ENCODE measurements at places on chromosomes 2 and 18.
A peak's percentile ranks its signal among the peaks of the same experiment; 100 is the strongest.

- DNase-seq, result no peak
Observed at GRCh38 chr2:216375286-216375685, 3.0 kb upstream of the MARCHF4 start.

- DNase-seq, result no peak
Observed at GRCh38 chr2:6793371-6793770, 72.3 kb downstream of the CMPK2 start.

DNA sequence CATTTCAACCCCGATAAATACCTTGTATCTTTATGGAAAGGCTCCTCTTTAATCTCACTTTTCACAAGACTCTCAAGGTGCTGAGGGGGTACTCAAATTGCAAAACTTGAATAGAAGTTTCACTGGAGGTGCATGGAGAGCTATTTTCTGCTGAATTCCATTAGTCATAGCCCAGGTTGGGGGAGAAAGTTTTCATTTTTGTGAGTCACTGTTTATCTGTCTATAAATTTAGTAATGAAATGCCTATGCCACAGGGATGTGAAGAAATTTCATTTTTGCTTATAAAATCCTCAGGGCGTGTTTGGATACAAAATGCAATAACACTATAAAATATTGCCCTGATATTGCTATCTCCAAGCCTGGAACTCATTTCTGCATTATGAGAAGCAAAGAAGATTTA lies 346.3 kb downstream of the LRATD1 start:
- DNase-seq, result no peak

GRCh38 chr2:1607971-1608688 lies 136.2 kb downstream of the PXDN start:
- DNase-seq, result peak; percentile 10

- no peak for DNase-seq
Observed at GRCh38 chr2:172402198-172402597, 25.2 kb upstream of the ITGA6 start.

GRCh38 chr2:25043241-25043867 lies 1.5 kb downstream of the EFR3B start:
- DNase-seq, result no peak

DNA sequence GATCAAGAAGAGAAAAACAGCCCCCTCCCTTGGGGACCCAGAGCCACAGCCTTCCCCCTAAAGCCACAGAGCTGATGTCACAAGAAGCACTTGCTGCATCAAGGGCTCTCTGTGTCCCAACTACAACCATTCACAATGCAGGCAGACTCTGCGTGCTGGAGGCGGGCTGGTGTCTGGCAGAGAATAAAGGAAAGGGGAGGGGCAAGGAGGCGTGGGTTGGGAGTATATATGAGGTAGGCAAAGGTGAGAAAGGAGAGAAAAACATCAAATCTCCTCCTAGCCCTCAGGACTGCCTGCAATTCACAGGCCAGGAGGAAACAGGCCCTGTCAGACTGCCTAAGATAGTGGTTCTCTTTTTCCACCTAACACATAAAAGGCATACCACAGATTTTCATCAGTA lies 48.8 kb upstream of the IHH start:
- no peak for DNase-seq
